ENCODE measurements at places on chromosomes 3 and 15.

DNA sequence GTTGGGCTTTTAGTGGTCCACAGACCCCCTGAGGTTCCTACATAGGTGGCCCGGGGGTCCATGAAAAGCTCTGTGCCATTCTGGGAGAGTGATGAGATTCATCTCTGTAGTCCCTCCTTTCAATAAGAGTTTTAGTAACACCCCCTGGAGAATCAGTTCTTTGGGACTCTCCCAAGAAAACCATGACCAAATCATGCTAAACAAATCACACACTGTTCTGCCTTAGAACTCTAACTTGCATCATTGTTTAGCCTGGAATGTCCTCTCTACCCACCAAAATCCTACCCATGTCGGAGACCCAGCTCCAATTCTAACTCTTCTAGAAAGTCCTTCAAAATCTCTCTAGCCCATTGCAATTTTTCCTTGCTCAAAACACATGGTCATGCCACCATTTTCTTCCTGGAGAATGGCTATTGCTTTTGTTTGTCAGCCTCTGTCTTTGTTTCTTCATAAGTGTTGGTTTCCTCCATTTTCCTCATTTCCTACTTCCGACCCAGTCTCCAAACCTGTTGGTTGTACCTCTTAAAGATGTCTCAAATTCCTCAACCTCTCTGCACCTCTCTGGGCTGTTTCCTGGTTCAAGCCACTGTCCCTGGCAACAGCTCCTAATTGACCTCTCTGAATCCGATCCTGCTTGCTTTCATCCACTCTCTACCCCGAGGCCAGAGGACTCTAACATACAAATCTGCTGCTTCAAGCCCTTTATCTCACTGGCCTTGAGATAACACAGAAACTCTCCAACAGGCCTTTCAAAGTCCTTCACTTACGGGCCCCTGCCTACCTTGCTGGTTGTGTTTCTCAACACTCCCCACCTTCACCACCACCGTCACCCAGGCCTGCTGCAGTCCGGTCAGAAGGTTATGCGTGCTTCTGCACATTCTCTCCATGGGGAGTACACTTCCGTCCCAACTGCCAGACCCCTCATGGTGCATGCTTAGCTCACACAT is 23.7 kb downstream of the CYP19A1 start:
- DNase-seq, result no peak

DNA sequence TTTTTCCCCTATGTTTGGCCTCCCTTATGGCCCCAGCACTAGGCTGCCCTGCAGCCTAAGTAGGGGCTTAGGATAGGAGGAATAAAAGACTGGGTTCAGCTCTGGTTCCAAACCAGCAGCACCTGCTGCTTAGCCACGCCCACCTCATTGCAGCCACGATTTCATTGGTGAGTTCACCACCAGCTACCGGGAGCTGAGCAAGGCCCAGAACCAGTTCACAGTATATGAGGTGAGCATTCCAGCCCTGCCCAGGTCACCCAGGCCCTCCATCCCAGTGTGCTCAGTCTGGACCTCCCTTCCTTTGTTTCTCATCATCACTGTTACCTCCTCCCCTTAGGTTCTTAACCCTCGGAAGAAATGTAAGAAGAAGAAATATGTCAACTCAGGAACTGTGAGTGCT is 11.5 kb downstream of the CPNE9 start:
- no peak for DNase-seq

DNA sequence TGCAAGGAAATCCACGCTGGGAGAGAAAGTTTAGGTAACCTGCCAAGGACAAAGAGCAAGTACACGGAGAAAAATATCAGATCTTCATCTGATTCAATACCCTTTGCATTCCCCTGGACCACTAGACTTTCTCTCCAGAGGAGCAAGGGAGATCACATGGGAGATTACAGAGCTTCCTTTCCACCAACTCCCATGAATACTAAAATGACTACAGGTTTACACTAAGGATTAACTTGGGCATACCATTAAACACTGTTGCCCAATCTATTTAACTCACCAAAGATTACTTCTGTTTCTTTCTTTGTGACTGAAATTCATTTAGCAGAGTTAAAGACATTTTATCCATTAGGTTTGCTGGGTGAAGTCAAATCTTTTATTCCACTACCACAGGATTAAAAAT is 71.2 kb downstream of the RYK start:
- no peak for DNase-seq

DNA sequence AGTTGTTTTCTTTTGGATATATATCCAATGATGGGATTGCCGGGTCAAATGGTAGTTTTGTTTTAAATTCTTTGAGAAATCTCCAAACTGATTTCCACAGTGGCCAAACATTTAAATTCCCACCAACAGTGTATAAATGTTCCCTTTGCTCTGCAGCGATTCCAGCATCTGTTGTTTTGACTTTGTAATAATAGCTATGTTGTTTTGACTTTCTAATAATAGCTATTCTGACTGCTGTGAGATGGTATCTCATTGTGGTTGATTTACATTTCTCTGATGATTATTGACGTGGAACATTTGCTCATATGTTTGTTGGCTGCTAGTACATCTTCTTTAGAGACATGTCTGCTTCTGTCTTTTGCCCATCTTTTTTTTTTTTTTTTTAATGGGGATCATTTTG is 332.2 kb upstream of the GBE1 start:
- DNase-seq, result peak; percentile 5

- no peak for DNase-seq
Observed at GRCh38 chr3:54818942-54819341, 108.9 kb downstream of the LRTM1 start.

DNA sequence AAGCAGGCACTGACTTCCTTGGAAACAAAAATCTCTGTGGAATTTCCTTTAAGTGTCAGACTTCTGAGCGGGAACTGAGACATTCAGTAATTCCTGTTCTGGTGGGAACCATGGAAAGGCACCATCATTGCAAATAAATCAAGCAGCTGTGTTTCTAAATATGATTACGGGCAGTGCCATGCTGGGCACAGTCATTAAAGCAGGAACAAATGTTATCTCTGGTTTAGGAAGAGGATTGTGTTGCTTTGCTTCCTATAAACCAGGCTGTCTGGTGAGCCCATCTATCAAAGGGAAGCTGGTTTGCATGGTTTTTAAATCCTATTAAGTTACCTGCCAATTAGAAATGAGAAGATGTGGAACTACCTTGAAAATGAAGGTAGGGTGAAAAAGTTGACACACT is 86.7 kb downstream of the EBLN2 start:
- DNase-seq, result no peak

- no peak for DNase-seq
Observed at GRCh38 chr15:58087871-58088270, 22.4 kb upstream of the ALDH1A2 start.

- no peak for DNase-seq
Observed at GRCh38 chr15:85010386-85011159, 28.9 kb downstream of the PDE8A start.

- no peak for DNase-seq
Observed at GRCh38 chr3:131386429-131387165, 5.0 kb downstream of the NUDT16 start.

DNA sequence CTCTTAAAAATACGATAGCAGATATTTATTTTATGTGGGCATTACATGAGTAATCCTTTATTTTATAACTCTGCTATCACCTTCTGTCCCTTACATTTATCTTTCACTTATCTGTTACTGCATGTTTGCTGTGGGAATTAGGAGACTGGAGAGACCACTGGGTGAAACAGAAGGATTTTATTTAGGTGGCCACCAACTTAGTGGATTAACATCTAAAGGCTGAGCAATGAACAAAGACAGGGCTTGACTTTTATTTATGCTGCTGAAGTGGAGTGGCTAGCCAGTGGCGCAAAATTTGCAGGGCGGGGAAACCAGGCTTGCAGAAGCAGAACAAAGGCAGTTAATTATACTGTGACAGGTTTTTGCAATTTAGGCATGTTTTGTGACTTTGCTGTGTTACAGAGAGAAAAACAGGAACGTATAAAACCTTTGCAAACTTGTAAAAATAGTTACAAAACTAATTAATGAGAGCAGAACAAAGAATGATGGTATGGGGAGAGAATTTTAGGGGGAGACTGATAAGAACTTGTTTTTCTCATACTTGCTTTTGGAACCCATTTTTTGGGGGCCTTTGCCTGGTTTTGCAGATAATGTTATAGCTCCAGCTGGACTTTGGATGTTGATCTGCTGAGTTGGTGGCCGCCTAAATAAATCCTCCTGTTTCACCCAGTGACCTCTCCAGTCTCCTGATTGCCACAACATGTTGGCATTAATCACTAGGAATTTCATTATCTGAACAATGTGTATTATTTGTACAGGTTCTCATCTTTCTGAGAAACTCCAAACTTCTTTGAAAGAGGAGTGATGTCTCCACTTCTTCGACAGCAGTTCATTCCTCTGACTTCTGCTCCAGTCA is 18.0 kb downstream of the KLHL24 start:
- DNase-seq, result no peak

DNA sequence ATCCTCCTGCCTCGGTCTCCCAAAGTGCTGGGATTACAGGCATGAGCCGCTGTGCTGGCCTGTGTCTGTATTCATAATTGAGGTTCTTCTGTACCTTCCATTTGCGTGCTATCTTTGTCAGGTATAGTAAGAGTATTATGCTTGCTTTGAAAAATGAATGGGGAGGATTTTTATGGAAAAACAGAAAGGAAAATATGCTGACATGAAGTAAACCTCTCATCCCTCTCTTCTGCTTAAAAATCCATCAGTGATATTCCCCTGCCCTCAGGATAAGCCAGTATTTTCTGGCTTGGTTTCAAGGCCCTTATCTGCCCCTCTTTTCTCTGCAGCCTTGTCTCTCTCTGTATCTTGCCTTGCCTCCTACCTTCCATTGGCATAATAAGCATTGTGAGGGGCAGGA is 80.7 kb downstream of the NR1D2 start:
- DNase-seq, result no peak

GRCh38 chr3:16330351-16330750 is 65.3 kb downstream of the OXNAD1 start:
- no peak for DNase-seq

DNA sequence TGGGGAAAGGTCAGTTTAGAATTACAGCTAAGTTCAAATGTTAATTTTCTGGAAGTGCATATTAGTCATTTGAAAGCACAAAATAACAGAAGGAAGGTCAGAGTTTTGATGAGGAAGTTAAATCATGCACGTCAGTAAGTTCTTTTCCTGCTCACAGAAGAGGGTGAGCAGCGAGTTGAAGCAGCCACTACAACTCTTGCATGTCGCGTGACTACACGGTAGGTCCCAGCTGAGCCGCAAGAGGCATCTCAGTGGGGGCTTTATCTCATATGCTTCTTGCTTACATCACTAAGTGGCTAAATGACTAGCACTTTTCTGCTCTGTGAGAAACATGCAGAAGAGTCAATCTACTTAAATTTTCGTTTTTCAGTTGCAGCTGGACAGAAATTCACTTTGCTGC is 21.3 kb upstream of the SEC62 start:
- peak; percentile 25 for DNase-seq

GRCh38 chr3:185988816-185989175 is 51.0 kb upstream of the TRA2B start:
- DNase-seq, result no peak

- no peak for DNase-seq
Observed at GRCh38 chr3:144763878-144764454, 792.3 kb downstream of the DIPK2A start.

GRCh38 chr3:179837374-179837773 is 184.5 kb downstream of the USP13 start:
- DNase-seq, result no peak

All from brain microvascular endothelial cell (primary cell).